ENCODE measurements at places on chromosomes 1 and 21.

GRCh38 chr21:14243874-14244273 is 27.9 kb downstream of the RBM11 start:
- no peak for DNase-seq

- no peak for DNase-seq
Observed at GRCh38 chr21:17711896-17712295, 99.2 kb upstream of the BTG3 start.

GRCh38 chr21:46151989-46152926 is 3.1 kb downstream of the FTCD start:
- peak; percentile 8 for DNase-seq

GRCh38 chr1:46622344-46622743 is 5.7 kb upstream of the MOB3C start:
- DNase-seq, result no peak

GRCh38 chr1:54180701-54181360 is 19.0 kb downstream of the CYB5RL start:
- no peak for DNase-seq

DNA sequence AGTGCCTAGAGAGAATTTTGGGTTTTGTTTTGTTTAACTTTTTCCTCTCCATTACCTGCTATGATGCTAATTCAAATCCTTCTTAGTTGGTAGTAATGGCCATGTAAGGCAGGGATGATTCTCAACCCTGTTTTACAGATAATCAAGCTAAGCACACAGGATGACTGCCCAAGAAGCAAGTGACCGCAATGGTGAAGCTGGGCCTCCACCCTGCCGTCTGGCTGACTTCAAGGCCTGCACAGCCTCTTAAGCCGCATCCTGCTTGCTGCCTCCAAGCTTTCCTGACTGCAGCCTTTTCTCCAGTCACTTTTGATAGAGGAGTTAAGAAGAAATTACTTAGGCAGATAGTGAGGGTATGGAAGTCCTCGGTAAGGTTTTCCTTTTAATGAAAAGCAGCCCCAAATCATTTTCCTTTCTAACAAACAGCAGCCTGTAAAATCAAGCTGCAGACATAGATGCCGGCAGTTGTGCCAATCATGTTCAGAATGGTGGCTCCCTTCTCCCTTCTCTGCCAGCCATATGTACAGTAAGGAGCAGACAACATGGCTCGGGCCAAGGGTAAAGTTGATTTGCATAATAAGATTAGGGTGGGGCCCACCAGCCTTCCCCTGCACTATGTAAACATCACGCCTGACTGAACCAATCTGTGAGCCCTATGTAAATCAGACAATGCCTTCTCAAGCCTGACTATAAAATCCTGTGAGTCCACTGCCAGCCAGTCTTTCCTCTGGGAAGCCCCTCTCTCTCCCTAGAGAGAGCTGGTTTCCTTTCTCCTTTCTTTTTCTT is 8.8 kb upstream of the CTBS start:
- no peak for DNase-seq

GRCh38 chr1:21914880-21915640 is 22.1 kb downstream of the HSPG2 start:
- DNase-seq, result no peak

DNA sequence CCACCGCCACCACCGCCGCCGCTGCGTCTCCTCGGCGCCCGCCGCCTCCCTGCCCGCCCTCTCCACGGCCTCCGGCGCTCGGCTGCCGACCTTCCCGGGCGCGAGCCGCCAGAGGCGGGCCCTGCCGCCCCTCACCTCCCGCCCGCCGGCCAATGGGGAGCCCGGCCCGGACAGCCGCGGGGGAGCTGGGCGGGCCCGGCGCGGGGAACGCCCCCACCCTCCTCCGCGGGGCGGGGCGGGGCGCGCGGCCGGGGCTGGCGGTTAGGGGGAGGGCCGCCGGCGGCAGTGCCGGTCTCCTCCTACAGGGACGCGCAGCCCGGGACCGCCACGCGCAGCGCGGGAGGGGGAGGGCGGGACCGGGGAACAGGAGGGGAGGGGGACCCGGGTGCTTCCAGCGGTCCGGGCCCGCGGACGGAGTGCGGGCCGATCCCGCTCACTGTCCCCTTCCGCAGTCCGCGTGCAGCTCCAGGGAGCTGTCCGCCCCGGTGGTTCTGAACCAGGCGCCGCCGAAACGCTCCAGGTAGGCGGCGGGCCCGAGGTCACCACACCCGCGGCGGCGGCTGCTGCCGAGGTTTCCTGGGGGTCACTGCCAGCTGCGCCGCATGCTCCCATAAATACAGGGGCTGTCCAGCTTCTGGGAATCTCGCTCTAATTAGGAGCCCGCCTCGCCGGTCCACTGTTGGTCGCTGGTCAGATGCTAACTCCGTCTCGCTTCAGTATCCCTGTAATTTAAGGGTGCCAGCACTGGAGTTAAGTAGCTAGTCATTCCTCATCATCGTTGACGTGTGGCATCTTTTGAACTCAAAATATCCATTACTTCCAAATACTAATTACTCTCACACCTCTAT is at the start of gene PGBD5:
Gene PGBD5 (minus strand): TSS at position 87 of the 848 bp plus-strand sequence. CDS start 404 bp downstream, outside the sequence.
- DNase-seq, result peak; percentile 70

DNA sequence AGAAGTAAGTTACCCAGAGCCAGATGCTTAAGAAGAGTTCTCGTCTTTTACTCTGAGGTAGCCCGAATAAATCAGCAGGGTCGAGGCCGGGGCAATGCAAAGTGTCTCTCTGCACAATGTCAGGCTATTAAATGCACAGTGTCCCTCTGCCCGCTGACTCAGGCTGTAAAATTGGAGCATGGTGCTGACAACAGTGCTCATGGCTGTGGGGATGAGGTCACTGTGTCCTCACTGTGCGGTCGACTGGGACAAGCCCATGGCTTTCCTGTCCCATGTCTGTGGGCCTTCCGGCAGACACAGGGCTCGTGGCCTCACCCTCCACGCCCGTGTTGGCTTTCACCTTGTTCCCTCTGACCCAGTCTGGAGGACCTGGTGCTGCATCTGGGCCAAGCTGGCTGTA is 14.6 kb upstream of the SLC2A1 start:
- DNase-seq, result no peak

- no peak for DNase-seq
Observed at GRCh38 chr1:71785450-71785849, 496.9 kb downstream of the NEGR1 start.

DNA sequence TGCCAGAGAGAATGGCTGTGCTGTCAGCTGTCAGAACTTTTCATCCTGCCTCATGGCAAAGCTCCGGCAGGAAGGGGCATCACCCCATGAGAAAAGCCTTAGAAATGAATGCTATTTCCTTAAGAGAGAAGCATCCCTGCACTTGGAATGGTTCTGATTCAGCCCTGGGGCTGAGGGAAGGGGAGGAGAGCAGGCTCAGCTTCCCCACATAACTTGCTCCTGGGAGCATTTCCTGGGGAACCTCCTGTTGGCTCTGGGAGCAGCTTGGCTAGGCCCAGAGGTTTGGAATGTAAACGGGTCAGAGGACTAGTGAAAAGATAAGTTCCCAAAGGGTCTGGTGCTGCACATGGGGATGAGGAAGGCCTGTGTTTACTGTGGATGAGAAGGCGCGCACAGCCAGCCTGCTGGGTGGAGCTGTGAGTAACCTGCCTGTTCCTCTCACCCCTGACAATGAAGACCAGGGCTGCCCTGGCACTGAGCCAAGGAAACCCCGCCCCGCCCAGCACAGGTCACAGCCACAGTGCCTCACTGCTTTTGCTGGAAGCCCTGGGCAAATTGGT is 5.0 kb downstream of the PRELP start:
- peak; percentile 58 for DNase-seq

GRCh38 chr1:183515002-183515689 is 42.8 kb downstream of the SMG7 start:
- DNase-seq, result no peak

- DNase-seq, result peak; percentile 70
Observed at GRCh38 chr1:224644553-224645154, 28.5 kb downstream of the CNIH3 start.

DNA sequence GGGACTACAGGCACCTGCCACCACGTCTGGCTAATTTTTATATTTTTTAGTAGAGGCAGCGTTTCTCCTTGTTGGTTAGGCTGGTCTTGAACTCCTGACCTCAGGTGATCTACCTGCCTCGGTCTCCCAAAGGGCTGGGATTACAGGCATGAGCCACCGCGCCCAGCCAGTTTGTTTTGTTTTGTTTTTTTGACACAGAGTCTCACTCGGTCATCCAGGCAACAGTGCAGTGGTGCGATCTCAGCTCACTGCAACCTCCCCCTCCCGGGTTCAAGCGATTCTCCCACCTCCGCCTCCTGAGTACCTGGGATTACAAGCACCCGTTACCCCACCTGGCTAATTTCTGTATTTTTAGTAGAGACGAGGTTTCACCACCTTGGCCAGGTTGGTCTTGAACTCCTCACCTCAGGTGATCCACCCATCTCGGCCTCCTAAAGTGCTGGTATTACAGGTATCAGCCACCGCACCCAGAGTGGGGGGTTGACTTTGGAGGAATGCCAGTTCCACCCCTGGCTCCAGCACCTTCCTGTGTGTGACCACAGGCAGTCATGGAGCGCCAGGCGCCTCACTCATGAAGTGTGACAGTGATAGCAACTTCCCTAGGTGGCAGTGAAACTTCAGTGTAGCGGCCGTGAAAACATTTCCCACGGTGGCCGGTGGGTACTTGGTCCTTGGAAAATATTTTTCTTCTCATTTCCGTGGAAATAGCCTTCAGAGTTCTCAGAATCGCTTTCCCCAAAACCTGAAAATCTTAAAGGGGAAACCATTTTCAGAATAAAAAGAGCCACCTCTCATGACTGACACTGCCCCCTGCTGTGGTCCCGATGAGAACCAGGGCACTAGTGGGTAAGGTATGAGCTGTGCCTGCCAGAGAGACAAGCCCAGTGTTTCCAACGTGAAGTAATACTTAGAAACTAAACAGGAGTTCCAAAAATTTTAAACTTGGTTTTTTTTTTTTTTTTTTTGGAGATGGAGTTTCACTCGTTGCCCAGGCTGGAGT is 48.6 kb downstream of the WDR4 start:
- no peak for DNase-seq

DNA sequence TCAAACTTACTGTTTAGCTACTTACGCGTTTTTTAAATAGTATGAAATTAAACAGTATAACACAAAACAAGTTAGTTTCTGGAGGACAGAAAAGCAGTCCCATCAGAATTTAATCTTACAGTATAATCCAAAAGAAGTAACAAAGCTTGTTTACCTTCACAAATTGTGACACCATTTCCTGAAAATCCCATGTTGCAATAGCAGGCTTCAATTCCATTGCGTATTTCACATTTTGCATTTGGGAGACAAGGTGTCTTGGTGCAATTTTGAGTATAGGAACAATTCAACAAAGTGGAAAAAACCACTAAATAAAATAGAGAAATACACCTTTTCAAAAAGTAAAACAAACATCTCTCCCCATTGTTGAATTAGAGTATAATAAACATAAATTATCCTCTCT is 1.6 kb downstream of the ADGRL4 start:
- no peak for DNase-seq

GRCh38 chr1:226821719-226822085 is 48.7 kb upstream of the PSEN2 start:
- DNase-seq, result no peak

DNA sequence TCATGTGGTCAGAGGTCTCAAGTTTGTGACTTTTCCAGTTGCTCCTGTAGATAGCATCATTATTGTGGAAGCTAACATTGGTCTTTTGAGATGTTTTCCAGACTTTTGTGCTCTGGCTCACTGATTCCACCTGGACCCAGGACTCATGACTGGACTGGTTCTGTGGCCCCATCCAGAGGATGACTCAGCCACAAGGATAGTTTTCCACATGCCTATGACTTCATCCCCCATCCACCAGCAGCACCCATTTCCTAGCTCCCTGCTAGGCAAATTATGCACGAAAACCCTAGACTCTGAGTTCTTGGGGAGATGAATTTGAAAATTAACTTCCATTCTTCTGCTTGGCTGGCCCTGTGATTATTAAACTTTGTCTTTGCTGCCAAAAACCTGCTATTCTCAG is 949.3 kb downstream of the MRPL39 start:
- DNase-seq, result no peak

DNA sequence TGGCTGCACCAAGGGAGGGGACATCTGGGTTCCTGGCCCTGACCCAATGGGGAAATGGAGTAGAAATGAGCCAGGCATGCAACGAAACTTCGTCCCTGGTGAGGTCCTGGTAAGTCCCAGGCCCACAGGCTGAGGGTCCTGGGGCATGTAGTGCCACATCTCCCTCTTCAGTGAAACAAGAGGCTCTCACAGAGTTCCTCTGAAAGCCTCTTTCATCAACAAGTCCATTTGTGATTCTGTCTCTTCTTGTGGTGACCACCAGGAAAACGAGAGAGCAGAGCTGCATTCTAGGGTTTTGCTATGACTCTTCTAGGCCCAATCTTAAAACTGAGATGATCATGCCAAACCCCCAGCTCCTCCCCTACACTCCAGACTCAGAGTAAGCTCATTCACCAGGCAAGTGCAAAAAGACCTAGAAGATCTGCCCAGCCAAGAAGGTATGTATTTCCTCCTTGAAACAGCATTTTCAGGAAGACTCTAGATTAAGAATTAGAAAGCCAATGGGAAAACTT is 24.3 kb upstream of the RNF220 start:
- no peak for DNase-seq

DNA sequence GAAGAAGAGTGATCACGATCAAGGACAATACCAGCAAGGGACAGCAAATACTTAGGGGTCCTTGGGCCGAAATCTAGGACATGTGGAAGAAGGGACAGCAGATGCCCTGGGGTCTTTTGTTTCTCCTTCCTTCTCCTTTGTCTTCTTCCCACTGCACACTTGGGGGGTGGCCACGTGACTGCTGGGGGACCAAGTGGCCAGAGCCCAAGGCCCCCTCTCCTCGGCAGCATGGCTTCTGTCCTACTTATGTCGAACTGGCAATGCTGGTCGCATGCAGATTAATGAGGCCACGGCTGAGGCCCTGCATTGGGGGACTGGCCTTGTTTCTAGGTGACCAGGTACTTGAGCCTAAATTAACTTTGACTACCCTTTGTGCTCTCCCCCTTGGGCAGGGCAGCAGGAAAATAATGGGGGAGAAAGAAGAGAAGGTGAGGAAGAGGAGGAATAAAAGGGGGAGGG is 83.0 kb downstream of the GRIK3 start:
- no peak for DNase-seq

DNA sequence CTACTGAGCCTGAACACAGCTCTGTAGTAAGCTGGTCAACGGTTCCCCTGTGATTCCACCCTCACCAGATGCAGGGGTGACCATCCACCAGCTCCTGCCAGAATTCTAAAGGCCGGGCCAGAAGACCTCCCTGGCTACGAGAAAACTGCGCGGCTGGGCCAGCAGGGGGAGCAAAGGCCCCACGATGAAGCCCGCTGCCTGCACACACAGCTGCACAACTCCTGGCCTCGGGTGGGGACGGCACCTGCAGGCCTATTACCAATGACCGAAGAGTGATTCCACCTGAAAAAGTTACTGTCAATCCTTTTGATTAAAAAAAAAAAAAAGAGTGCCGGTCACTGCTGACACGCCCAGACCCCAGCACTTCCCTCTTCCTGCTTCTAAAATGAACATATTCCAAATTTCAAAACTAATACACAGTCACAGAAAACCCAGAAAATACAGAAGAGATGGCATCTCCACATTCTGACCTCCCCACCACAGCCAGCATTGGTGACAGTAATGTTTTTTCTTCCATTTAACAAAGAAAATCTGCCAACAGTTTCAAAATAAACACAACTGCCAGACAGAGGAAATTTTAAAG is 49.8 kb upstream of the RIPK4 start:
- DNase-seq, result peak; percentile 65

All from activated T-cell treated with anti-CD3 and anti-CD28 coated beads, Interleukin-2, amount 50 U/mL, for 48 hours (primary cell).